ENCODE measurements at places on chromosomes 6 and 20. TPM values are rescaled to one million over a fixed set of nuclear protein-coding genes. Genes with fewer than 3 reads are reported as not detected.

SLC12A5 gene
- polyA plus RNA-seq: 12.9 TPM

EYA2 gene
- 1.5 TPM for polyA plus RNA-seq

GRCh38 chr20:11780765-11781369 is 136.8 kb upstream of the BTBD3 start:
- no peak overlapping the region for H3K27ac ChIP-seq
- H3K36me3 ChIP-seq: no peaks in the 10 kb centered on the region
- no peaks in the 10 kb centered on the region for H3K27me3 ChIP-seq
- H3K4me3 ChIP-seq: no peak overlapping the region
- DNase-seq: no peak

- no peaks in the 10 kb centered on the region for H3K4me1 ChIP-seq
- H3K27me3 ChIP-seq: no peaks in the 10 kb centered on the region
- H3K27ac ChIP-seq: no peak overlapping the region
- no peaks in the 10 kb centered on the region for H3K36me3 ChIP-seq
Measured at GRCh38 chr6:2073476-2073875, 171.9 kb downstream of the GMDS start.

TASP1 gene
- 5.8 TPM for polyA plus RNA-seq

GRCh38 chr20:43894491-43894890 is 20.2 kb upstream of the TOX2 start:
- no peaks in the 10 kb centered on the region for H3K36me3 ChIP-seq
- H3K27ac ChIP-seq: no peak overlapping the region
- DNase-seq: no peak
- peaks cover 3% of the 10 kb centered on the region for H3K27me3 ChIP-seq

SERINC3 gene
- 14.5 TPM for polyA plus RNA-seq

SLC35F1 gene
- 0.23 TPM for polyA plus RNA-seq

SUMO4 gene
- polyA plus RNA-seq: 0.09 TPM

- H3K4me3 ChIP-seq: no peak overlapping the region
- no peak overlapping the region for H3K27ac ChIP-seq
- DNase-seq: no peak
- no peaks in the 10 kb centered on the region for H3K27me3 ChIP-seq
Measured at GRCh38 chr6:25428758-25429317, 149.7 kb downstream of the CARMIL1 start.

XKR7 gene
- 0.42 TPM for polyA plus RNA-seq

- no peak overlapping the region for H3K4me3 ChIP-seq
- no peaks in the 10 kb centered on the region for H3K4me1 ChIP-seq
- DNase-seq: no peak
- no peaks in the 10 kb centered on the region for H3K36me3 ChIP-seq
- no peaks in the 10 kb centered on the region for H3K27me3 ChIP-seq
Measured at GRCh38 chr6:88725111-88725975, 238.1 kb downstream of the RNGTT start.

DNA sequence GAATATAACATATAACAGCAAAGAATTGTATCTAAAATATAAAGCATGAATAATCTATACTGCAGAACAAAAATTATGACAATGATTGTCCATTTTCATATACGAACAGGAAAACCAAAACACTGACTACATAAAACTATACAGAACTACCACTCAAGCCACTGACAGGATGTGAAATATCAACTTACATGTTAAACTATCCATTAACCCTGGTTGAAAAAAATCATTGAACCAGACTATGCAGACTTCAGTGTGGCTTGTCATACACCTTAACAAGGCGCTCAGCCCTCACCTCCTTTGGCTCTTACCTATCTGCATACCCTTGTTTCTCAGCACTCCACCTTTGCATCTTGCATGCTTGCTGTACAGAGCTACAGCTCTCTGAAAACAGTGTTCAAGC is 34.9 kb downstream of the ASCC3 start:
- H3K27me3 ChIP-seq: no peaks in the 10 kb centered on the region
- no peaks in the 10 kb centered on the region for H3K4me1 ChIP-seq
- H3K4me3 ChIP-seq: no peak overlapping the region
- H3K36me3 ChIP-seq: no peaks in the 10 kb centered on the region

SOD2 gene
- polyA plus RNA-seq: 162 TPM

GRCh38 chr6:56581296-56581925 is 61.3 kb downstream of the DST start:
- no peak overlapping the region for H3K4me3 ChIP-seq
- no peak for DNase-seq
- H3K36me3 ChIP-seq: no peaks in the 10 kb centered on the region

PBOV1 gene
- polyA plus RNA-seq: not detected

GRCh38 chr6:135128268-135128914 is 52.7 kb upstream of the MYB start:
- H3K4me3 ChIP-seq: no peak overlapping the region
- H3K4me1 ChIP-seq: no peaks in the 10 kb centered on the region
- no peak for DNase-seq
- no peak overlapping the region for H3K27ac ChIP-seq
- H3K36me3 ChIP-seq: no peaks in the 10 kb centered on the region
